Sigmoid colon (tissue), 7 donors: ENCODE measurements at places on chromosomes 3 and 15. TPM values are rescaled to one million over a fixed set of nuclear protein-coding genes. Genes with fewer than 3 reads are reported as not detected.
A peak's percentile ranks its signal among the peaks of the same experiment; 100 is the strongest.

DNA sequence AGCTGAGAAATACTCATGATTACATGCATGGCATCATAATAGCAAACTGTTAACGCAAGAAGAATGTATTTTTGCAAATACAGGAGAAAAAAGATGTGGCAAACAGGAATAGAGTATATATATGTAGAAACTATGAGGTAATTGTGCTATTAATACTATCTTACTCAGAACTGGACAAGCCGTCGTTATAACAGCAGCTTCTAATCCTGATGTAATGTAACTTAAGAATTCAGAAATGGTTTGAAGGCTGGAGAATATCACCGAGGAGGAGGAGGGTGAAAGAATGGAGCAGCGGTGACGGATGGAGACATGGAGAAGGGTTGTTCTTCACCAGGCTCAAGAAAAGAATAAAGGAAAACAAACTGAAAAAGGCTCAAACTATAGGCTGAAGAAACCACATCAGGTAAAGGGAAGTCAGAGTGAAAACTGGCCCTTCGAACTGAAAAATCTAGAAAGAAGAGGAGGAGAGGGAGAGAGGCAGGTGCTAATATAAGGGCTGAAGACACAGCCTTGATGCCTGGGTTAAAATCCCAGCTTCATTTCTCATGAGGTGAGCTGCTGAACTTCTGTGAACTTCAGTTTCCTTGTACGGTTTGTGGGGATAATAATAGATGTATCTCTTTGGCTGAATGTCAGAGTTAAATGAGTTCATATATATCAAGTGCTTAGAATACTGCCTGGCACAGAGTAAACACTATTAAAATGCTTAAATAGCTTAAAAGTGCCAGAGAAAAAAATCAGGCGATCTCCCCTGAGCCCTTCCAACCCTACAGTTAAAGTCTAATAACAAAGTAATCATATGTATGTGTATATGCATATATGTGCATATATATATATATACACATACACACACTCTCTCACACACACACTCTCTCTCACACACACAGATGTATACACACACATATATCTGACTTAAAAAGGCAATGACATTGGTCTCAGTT, 43.9 kb downstream of the GOLIM4 start:
- no peak overlapping the region for H3K4me3 ChIP-seq
- peaks cover 33% of the 10 kb centered on the region for H3K4me1 ChIP-seq
- no peaks in the 10 kb centered on the region for H3K36me3 ChIP-seq
- no peak for DNase-seq
- no peaks in the 10 kb centered on the region for H3K27me3 ChIP-seq
- H3K27ac ChIP-seq, result peak overlapping the region; percentile 30

DNA sequence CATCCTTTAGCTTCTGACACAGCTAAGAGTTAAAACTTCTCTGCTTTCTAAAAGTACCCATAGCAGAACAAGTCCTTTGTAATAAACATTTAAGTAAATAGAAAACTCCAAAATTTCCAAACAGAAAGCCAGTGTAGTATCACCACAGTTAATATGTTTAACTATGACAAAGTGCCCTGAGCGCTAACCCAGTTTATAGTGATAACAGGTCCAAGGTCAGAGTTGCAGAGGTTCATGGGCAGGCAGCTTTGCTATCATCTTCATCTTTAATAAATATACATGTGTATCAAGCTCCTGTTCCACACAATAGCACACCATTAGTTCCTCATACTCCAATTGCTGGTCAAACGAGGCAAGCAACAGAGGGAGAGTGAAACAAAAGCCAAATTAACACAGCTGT, 12.4 kb upstream of the TOP2B start:
- no peak overlapping the region for H3K4me3 ChIP-seq
- no peaks in the 10 kb centered on the region for H3K27me3 ChIP-seq
- H3K27ac ChIP-seq, result no peak overlapping the region
- H3K36me3 ChIP-seq, result no peaks in the 10 kb centered on the region

GRCh38 chr3:178982137-178982536, 89.5 kb downstream of the ZMAT3 start:
- H3K4me3 ChIP-seq, result no peak overlapping the region
- no peak for DNase-seq
- H3K36me3 ChIP-seq, result no peaks in the 10 kb centered on the region
- no peaks in the 10 kb centered on the region for H3K27me3 ChIP-seq
- no peak overlapping the region for H3K27ac ChIP-seq

DNA sequence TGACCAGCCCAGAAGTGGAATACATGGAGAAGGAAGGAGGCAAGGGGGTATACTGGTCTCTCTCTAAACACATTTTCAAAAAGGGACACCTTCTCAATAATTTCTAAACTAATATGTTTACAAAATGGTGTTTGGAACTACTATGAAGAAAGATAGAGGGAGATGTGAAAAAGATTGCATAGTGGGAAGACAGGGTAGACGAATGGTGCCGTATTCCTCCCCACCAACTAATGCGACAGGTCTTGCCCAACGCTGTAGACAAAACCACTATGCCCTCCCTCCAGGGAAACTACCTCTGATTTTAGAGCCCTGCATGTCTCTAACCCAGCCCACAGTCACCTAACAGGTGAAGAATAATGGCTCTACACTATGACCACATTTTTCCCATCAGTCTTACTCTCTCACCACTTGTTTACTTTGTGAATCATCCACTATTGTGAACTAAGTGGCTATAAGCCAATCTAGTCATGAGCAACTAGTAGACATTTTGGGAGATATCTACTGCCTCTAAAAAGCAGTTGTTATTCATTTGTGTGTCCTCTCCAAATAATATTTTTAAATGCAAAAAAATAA, 108.2 kb upstream of the UBE2E2 start:
- no peaks in the 10 kb centered on the region for H3K4me1 ChIP-seq
- H3K4me3 ChIP-seq, result no peak overlapping the region
- DNase-seq, result no peak

LTF gene
- 0.28 TPM for total RNA-seq
